ENCODE measurements at places on chromosomes 2 and 18. TPM values are rescaled to one million over a fixed set of nuclear protein-coding genes. Genes with fewer than 3 reads are reported as not detected.

The NETO1 gene
- total RNA-seq = 6.9 TPM

DNA sequence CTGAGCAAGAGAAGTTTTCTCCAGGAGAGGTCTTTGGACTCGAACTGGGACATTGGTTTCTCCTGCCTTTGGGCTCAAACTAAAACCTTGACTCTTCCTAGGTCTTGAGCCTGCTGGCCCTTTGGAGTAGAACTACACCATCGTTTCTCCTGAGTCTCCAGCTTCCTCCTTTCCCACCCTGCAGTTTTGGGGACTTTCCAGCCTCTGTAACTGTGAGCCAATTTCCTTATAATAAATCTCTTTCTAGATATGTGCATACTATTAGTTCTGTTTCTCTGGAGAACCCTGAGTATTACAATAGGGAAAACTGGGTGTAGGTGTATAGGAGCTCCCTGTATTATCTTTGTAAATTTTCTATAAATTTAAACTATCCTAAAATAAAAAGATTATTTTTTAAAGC is 219.8 kb upstream of the AGAP1 start:
- no peak overlapping the region for H3K27ac ChIP-seq
- no peaks in the 10 kb centered on the region for H3K27me3 ChIP-seq
- no peak for DNase-seq

- H3K36me3 ChIP-seq = no peaks in the 10 kb centered on the region
- H3K27ac ChIP-seq = no peak overlapping the region
- no peak overlapping the region for H3K4me3 ChIP-seq
- H3K27me3 ChIP-seq = no peaks in the 10 kb centered on the region
Measured at GRCh38 chr2:156181208-156181607, 151.3 kb downstream of the NR4A2 start.

DNA sequence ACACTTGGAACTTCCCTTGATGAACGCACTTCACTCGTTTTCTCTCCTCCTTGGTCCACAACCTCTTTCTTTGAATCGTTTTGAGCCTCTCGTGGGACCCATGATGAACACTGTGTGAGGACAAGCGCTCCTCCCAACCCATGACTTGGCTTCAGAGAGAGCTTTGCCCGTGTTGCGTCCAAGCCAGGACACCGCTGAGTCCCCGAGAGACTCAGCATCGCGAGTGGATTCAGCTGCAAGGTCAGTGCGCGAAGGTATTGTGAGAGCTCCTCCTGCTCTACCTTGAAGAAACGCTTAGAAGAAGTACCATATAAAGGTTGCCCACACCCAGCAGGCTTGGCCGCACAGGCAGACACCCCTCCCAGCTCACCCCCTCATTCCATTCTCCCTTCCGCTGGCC is 58.7 kb downstream of the ZNF516 start:
- H3K4me1 ChIP-seq = peaks cover 41% of the 10 kb centered on the region
- no peak for DNase-seq
- no peak overlapping the region for H3K4me3 ChIP-seq

DNA sequence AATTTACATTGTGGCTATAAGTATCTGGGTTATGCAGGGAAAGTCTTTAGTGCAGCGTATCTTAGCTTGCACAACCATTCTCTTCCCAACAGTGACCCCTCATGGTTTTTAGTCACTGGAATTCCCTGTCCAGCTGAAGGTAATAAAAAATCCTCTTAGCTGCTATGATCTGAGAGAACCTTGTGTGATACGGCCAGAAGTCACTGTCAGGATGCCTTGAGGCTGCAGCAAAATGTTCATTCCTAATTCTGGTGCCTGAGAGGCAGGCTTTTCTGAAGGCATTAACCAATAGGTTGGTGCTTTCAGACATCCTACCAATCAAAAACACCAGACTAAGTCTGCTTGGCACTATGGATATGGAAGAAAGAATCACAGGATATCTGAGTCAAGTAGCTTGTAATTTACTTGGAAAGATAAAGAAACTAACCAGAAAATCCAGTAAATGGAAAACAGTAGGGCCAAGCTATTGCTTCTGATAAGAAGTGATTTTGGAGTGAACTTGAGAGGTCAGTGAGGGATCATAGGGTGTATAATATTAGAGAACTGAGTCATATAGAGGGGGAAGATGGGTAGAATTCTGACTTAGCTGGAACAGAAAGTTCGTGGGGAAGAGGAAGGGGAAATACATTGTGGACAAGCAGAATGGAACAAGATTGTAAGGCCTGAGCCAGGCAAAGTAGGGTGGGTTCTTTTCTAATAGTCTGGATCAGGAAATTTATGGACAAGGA is 89.0 kb upstream of the SLC14A2 start:
- no peaks in the 10 kb centered on the region for H3K4me1 ChIP-seq
- H3K4me3 ChIP-seq = no peak overlapping the region
- H3K27ac ChIP-seq = no peak overlapping the region
- no peak for DNase-seq
- no peaks in the 10 kb centered on the region for H3K27me3 ChIP-seq

DNA sequence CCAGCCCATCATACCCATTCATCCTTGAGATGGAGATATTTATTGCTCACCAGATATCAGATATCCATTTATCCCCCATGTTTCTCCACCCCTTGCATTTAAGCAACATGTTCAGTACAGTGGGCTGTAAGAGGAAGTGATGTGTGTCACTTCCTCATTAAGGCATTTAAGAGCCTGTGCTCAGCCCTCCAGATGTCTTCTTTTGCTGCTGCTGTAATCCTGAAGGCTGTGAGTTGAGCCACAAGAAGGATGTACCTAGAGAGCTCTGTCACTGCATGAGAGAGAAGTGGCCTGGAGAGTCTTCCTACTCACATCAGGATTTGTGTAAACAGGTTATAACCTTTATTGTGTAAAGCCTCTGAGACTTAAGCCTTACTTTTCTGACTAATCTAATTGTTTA is 151.8 kb upstream of the UNC80 start:
- no peak for DNase-seq
- no peaks in the 10 kb centered on the region for H3K27me3 ChIP-seq
- H3K4me1 ChIP-seq = peaks cover 23% of the 10 kb centered on the region

DNA sequence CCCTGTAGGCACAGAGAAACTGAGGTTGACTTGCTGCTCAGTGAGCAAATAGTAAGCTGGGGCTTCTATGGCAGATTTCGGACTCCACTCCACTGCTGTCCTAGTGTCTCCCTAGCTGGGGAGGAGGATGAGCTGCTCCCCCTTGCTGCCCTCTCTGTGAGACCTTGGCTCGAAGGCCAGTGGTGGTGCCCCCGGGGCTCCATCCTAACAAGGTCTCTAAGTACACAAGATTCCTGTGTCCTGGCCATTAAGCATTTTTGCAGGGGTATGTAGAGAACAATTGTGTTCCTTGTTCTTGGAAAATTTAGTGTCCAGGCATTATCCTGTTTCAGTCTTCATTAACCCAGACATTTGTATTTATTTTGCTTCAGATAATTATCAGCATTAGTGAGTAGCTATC is 21.3 kb upstream of the BCL2L11 start:
- H3K27me3 ChIP-seq = no peaks in the 10 kb centered on the region
- no peak overlapping the region for H3K27ac ChIP-seq
- peak overlapping the region; percentile 25 for H3K4me3 ChIP-seq
- DNase-seq = peak; percentile 21
- no peaks in the 10 kb centered on the region for H3K36me3 ChIP-seq
- peaks cover 59% of the 10 kb centered on the region for H3K4me1 ChIP-seq

DNA sequence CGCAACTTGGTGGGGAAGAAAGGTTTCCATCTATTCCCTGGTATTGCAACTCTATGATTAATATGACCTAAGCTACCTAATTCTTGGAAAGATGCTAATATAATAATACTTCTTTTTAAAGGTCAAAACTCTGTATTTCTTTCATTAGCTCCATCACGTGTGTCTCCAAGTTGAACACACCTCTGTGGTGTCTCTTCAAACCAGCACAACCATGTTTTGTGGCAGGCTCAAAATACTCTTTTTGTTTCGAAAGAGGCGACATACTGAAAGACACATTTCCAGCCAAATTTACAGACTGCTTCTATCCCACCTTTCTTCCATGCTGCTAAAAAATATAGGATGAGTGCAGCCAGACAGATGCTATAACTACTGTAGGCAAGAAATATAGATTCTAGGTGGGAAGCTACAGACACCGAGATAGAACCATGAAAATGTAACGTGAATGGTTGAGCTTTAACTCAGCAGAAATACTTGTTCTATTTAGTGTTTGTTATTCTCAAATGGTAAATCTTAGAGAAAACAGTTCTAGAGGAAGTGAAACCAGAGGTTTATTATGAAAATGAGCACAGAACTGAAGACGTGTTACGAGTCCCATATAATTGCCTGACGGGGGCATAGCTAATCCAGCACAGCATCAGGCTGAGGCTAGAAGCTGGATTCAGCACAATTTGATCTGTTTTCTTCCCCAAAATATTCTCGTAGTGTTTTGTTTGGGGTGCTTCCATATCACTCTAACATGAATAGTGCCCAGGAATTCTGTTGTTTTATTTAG is 991.5 kb upstream of the FANCL start:
- no peaks in the 10 kb centered on the region for H3K27me3 ChIP-seq
- H3K4me3 ChIP-seq = no peak overlapping the region
- H3K36me3 ChIP-seq = no peaks in the 10 kb centered on the region
- H3K27ac ChIP-seq = no peak overlapping the region

The RAB6C gene
- total RNA-seq = not detected

DNA sequence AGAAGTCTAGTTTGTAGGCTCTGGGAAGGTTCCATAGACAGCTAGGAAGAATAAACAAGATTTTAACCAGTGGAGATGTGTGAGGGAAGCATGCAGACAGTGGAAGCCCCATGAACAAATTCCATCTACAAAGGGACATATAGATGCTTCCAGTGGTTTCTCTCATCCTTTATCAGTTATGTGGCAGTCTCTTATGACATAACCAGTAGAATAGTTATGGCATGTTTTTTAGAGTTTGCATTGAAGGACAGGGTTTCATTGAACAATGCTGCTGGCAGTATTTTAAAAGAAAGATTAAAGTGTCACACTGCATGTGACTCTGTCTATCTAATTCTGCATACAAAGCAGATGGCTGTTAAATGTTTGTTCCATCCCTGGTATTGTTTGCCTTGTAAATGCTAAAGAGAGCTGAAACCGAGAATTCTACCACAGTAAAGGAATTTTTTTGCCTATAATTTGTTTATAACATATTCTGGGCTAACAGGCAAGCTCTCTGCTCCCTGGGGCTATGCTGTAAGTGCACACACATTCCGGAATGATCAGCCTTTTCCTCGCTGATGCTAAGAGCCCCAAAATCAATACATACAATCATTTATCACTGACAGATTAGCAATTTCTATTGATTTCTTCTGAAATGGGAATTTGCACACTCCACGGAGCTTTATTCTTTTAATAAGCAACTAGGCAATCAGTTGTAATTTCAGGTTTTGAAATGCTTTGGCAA is 76.8 kb upstream of the PELI1 start:
- H3K4me3 ChIP-seq = no peak overlapping the region
- H3K36me3 ChIP-seq = no peaks in the 10 kb centered on the region
- H3K27me3 ChIP-seq = no peaks in the 10 kb centered on the region
- peaks cover 34% of the 10 kb centered on the region for H3K4me1 ChIP-seq
- no peak for DNase-seq
- H3K27ac ChIP-seq = peak overlapping the region; percentile 14

DNA sequence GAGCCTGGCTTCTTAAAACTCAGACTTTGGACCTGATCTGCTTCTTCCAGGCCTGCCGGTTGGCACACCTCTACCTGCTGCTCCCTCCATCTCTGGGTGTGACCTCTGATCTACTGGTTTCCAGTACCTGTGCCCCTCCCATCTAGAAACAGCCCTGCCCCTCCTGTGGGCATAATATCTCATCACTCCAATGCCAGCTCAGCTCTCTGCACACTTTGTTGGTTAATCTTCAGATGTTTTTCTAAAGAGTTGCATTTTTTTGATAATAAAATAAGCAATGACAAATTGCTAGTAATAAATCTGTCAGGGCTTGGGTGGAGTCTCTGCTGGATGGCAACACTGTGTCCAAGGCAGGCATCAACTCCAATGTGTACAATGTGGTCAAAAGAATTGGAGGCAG is 89.6 kb upstream of the PPP1CB start:
- H3K4me1 ChIP-seq = peaks cover 19% of the 10 kb centered on the region
- H3K27me3 ChIP-seq = no peaks in the 10 kb centered on the region
- no peaks in the 10 kb centered on the region for H3K36me3 ChIP-seq
- DNase-seq = no peak
- no peak overlapping the region for H3K4me3 ChIP-seq

DNA sequence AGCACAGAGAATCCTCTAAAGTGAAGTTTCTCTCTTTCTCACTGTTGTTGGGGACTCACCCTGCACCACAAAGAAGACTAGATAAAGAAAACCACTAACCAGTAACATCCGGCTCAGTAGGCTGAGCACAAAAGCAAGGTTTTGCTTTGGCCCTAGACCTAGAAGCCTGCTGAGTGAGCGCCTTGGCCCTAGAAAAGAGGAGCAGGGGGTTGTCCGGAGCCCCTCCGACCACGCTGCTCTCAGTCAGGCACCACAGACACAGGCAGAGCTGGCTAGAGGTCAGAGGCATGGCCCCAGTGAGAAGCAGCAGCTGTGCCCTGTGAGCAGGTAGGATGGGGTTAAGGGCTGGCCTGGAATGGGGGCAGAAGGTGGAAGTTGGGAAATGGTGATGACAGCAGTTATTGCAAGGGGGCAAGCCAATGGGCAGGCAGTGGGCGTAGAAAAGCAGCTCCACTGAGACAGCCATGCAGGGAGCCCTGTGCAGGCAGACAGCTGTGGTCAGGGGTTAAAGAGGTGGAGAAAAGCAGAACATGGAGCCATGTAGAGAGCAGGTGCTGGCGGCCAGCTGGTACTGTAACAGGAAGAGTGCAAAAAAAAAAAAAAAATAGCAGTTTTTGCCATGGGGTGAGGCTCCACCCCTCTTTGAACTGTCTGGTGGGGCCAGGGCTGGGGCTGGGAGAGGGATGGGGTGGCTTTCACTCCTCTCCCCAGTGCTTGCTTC is 36.9 kb upstream of the SLC14A1 start:
- peak overlapping the region; percentile 47 for H3K27ac ChIP-seq
- DNase-seq = no peak
- peaks cover 4% of the 10 kb centered on the region for H3K4me1 ChIP-seq
- peaks cover 18% of the 10 kb centered on the region for H3K27me3 ChIP-seq

DNA sequence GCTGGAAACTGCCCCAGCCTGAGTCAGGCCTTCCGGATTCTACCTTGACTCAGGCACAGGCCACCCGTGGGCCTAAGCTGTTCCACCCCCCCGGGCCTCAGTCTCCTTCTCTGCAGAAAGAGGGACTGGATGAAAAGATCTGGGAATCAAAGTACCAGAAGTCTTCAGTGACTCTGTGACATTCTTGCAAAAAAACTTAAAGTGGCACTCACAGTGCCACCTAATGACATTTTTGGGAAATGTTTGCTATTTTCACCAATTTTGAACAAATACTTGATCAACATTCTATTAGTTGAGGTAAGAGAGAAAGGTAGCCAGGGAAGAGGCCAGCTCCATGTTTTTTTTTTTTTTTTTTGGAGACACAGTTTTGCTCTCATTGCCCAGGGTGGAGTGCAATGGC is 48.3 kb upstream of the ACAA2 start:
- no peaks in the 10 kb centered on the region for H3K4me1 ChIP-seq
- no peak overlapping the region for H3K4me3 ChIP-seq
- H3K27me3 ChIP-seq = no peaks in the 10 kb centered on the region

GRCh38 chr18:21741312-21741561 is 645 bp downstream of the MIB1 start:
- H3K27ac ChIP-seq = no peak overlapping the region
- H3K4me3 ChIP-seq = peak overlapping the region; percentile 96
- no peaks in the 10 kb centered on the region for H3K27me3 ChIP-seq
- peaks cover 43% of the 10 kb centered on the region for H3K4me1 ChIP-seq
- no peak for DNase-seq
- H3K36me3 ChIP-seq = peaks cover 8% of the 10 kb centered on the region

- peak overlapping the region; percentile 96 for H3K27ac ChIP-seq
- H3K4me1 ChIP-seq = peaks cover 38% of the 10 kb centered on the region
- peak; percentile 33 for DNase-seq
- peaks cover 98% of the 10 kb centered on the region for H3K27me3 ChIP-seq
Measured at GRCh38 chr2:70901227-70902066, 34.3 kb upstream of the ATP6V1B1 start.

The SCN2A gene
- total RNA-seq = 0.55 TPM
